ENCODE measurements at places on chromosomes 3 and 15.

DNA sequence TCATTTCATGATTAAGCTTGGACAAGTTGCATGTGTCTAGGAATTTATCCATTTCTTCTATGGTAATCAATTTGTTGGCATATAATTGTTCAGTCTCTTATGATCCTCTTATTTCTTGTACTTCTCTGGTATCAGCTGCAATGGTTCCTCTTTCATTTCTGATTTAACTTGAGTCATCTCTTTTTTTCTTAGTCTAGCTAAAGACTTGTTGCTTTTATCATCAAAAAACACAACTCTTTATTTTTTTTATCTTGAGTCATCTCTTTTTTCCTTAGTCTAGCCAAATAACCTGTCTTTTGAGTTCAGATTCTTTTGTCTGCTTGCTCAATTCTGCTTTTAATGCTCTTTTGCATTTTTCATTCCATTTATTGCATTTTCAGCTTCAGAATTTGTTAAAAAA is 37.3 kb downstream of the UBE3A start:
- DNase-seq = no peak

GRCh38 chr3:112597945-112598344 is 36.1 kb downstream of the SLC35A5 start:
- no peak for DNase-seq

DNA sequence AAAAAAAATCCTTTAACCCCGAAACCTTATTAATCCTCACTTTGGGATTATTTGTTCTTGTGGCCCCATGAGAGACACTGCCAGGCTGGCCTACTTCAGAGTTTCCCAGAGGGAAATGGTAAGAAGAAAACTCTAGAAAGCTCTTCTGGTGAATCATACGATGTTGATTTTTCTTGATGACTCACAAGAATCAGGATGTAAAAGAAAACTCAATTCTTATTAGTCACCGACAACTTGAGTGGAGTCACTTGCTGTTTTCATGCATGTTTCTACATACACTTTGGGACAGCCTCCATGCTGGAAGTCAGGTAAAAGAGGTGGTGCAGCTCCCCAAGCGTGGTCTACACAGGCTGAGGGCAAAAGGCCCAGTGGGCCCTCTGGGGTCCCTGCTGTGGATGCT is 42.8 kb downstream of the MYO5C start:
- no peak for DNase-seq

- no peak for DNase-seq
Observed at GRCh38 chr15:25392806-25393205, 46.0 kb downstream of the UBE3A start.

DNA sequence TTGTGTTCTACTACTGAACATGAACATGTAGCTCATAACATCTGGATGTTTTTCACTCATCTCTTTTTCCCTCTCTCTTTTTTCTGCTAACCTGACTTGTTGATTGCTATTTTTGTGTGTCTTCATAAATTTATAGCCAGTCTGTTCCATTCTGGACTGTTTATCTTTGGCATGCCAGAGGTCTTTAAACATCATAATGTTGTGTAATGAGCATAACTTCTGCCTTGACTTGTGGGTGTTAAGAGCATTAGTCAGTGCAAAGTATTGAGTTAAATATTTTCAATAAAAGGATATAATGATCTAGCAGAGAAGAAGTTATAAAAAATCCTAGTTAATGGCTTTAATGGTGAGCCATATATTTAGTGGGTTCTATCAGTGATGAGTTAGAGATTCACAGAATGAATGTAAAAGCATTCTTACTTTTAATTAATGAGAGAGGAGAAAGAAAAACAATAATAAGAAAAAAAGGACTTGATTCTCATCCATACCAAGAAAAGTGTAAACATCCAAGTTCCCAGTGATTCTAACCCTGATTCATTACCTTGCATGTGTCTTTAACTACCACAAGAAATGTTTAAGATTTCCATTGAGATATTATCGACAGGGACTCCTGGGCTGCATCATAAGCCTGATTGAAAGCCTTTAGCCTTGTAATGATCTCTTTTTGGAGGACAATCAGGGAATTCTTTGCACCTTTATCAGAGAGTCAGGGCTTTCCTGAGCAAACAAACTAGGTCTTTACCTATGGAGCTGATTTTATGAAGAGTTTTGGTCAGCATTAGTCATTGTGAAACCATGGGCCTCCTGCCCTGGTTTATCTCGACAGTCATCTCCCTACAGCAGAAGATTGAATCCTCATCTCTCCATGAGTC is 22.9 kb downstream of the MITF start:
- DNase-seq = no peak

DNA sequence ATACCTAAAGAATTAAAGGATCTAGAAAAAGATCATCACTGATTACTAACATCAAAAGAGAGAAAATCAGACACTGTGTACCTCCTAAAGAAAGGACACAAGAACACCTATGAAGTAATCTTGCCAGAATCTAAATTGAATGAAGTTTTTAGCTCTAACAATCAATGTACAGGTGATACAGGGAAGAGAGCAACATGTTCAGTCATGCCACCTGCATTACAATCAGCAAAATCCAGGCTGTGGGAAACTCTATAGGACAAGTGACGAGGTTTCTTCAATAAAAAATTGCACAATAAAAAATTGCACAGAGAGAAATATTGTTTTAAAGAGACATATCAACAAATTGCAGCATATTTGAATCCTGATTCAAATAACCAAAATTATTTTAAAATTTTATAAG is 93.3 kb downstream of the SEMA5B start:
- DNase-seq = no peak

DNA sequence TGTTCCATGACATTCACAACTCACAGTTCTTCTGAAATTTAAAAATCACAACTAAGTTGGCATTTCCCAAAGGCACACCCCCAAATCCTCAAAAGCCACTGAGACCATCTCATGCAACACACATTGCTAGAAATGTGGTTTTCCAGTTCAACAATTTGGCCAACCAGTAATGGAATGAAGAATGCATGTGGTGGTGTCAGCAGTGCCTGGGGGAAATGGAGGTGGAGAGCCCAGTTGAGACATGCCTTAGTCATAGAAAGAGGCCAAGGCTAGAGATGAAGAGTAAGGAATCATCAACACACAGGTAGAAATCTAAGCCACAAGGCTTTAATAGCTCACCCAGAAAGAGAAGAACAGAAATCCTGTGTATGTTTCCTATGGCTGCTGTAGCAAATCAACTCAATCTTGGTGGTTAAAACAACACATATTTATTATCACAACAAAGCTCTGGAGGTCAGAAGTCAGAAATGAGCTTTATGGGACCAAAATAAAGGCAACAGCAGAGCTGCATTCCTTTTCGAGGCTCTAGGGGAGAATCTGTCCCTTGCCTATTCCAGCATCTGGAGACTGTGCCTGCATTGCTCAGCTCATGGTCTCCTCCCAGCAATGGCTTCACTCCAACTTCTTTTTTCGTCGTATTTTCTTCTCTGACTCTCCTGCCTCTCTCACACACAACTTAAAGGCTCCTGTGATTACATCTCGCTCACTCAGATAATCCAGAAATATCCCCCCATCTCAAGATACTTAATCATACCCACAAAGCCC is 54.0 kb downstream of the SNTN start:
- no peak for DNase-seq

DNA sequence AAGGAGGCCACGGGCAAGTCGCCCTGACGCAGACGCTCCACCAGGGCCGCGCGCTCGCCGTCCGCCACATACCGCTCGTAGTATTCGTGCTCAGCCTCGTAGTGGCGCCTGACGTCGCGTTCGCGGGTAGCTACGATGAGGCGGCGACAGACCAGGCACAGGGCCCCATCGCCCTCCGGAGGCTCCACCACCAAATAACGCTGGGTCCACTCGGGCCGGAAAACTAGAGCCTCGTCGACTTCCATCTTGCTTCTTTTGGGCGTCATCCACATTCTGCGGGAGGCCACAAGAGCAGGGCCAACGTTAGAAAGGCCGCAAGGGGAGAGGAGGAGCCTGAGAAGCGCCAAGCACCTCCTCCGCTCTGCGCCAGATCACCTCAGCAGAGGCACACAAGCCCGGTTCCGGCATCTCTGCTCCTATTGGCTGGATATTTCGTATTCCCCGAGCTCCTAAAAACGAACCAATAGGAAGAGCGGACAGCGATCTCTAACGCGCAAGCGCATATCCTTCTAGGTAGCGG is at the start of gene EPM2AIP1:
EPM2AIP1 (minus strand) TSS at position 326 of the 520 bp plus-strand sequence; CDS start at position 272, 54 bp downstream.
- DNase-seq = no peak

- DNase-seq = no peak
Observed at GRCh38 chr3:101131767-101132166, 138.5 kb upstream of the ABI3BP start.
